A673 (cell line): ENCODE measurements at places on chromosomes 4 and X.
A peak's percentile ranks its signal among the peaks of the same experiment; 100 is the strongest.

GRCh38 chr4:150656891-150657290, 74.9 kb downstream of the MAB21L2 start:
- no peak for DNase-seq

DNA sequence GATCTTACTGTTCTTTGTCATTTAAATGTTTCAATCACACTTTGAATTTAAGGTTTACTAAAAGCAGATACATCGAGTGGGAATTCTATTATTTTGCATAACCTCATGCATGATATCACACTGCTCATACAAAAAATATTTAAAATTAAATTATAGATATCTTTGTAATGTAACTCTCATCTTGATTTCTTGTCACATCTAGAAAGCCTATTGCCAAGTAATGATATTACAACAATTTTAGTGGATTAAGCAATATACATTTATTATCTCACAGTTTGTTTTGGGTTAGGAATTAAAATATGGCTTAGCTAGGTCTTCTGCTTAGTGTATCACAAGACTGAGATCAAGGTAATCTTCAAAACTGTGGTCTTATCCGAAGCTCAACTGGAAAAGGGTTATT, 865.0 kb downstream of the CCSER1 start:
- DNase-seq, result no peak

GRCh38 chr4:138412847-138413246, 170.7 kb upstream of the SLC7A11 start:
- DNase-seq, result no peak

- DNase-seq, result no peak
These were observed 70.6 kb downstream of the MTMR1 start for GRCh38 chrX:150763810-150764209.

DNA sequence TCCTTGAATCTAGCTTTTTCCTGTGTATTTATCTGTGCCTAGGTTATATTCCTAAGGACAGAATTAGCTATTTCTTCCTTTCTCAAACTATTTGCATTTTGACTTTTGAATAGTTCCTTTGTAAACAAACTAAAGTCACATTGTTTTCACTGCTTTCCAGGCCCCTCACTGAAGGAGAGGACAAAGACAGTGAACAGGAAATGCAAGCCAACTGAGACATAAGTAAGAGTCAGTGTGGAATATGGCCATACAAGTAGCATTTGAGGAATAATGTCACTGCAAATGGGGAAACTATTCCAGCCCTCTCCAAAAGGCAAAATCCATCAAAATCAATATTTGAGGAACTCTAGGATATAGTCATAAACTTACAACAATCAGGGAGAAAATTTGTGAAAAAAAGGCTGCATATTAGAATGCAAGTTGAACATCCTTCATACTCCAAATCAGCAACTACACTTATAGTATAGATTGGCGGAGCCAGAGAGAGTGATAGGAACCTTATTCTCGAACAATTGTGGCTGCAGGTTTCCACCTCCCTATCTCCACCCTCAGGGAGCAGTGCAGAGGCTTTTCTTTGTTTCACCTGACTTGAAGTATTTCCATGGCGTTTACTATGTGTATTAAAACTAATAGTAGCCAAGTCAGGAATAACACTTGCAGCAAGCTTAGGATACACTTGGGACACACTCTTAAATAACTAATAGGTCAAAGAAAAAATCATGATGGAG, 1110.4 kb upstream of the ADGRL3 start:
- DNase-seq, result no peak

- DNase-seq, result no peak
These were observed 533.2 kb upstream of the AGA start for GRCh38 chr4:177975315-177975987.

GRCh38 chr4:142406499-142406835, 439.6 kb downstream of the INPP4B start:
- DNase-seq, result no peak

GRCh38 chrX:134364711-134365110, 95.3 kb upstream of the HPRT1 start:
- DNase-seq, result no peak

DNA sequence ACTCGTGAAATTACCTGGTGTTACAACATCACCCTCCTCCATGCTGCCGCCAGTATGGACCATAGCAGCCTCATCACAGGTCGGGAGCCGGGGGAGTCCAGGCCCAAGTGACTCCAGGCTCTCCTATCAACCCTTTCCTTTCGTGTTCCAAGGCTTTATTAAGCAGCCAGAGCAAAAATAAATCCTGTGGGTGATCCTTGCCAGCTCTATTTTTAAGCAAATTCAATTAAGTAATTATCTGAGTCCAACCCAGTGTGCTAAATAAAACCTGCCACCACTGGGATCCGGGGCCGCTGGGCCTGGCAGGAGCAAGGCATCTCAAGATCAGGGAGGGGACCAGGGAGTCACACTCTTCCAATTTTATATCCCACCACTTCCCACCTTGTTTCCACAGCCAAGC, 80.7 kb upstream of the PRPS1 start:
- DNase-seq, result no peak

DNA sequence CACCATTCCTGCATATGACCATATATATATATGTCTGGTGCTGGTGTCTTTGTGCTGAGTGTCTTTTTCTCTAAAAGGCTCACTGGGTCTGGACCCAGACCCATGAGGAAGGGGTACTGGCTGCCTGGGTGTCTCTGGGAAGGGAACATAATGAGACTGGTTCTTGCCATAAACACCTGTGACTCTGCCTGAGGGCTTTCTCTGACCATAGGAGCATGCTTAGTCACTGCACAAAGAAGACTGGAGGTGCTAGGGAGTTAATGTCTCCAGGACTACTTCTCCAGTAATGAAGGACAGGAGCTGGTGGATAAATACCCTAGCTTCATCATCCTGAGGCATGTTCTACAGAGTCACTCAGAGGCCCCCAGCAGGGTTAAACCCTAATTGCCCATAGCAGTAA, 47.1 kb upstream of the CASK start:
- DNase-seq, result no peak

- DNase-seq, result no peak
These were observed 277.8 kb downstream of the EPHA5 start for GRCh38 chr4:65392488-65392887.

DNA sequence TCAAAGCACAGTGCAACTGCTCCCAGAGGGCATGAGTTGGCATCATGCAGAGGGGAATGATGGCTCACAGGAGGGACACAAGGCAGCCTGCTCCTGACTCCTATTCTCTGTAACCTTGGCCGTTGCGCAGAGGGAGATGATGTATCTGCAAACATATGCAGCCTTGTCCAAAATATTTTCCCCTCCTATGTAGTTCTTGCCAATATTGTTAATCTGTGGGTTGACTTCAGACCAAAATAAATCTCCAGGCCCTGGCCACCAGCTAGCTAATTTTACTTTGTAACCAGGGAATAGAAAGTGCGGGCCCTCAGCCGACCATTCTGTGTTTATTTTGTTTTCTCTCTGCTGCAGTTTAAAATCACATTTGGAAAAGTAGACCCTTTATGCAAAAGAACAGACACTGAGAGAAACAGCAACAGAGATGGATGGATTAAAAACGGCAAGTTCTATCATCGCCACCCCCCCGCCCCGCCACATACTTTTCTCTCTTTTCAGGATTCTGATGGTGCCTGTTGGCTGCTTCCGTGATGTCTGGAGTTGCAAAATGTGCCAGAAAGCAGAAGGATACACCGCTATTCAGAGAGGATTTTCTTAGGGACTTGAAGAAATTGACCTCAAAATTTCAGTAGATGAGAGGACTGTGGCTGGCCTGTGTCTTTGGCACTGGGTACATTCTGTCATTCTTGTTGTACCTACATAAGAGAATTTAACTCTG, 185.3 kb upstream of the BCOR start:
- DNase-seq, result no peak

GRCh38 chr4:159191989-159192388, 89.1 kb downstream of the RAPGEF2 start:
- peak; percentile 86 for DNase-seq

DNA sequence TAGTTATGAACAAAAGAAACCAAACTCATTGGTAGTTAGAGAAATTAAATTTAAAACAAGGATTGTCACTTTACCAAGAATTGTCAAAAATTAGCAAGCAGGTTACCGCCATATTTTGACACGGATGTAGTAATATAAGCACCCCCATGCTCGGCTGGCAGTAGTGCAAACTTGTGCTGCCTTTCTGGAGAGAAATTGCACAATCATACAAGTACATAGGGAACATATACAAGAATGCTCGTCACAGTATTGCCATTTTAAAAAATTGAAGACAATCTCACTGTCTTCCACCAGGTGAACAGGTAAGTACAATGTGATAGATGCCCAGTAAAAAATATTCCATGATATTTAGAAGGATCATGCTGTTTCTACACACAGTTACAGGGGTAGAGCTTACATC, 55.6 kb upstream of the SLC39A8 start:
- DNase-seq, result no peak

DNA sequence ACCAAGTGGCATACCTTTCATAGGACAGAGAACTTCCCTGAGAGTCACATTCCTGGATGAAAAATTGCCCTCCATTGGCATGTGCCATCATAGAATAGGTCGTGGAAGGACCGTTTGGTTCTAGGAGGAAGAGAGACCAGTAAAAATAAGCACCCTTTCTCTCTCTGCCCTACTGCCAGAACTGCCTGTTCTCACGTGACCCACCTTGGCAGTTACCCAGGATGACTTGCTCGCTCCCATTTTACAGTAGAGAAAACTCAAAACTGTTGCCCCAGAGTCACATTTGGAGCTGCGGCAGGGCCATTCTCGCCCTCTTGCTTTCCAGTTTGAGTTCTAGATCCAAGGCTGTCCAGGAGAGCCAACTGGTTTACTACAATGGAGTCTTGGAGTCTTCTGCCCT, 1.1 kb upstream of the NLGN3 start:
- no peak for DNase-seq

DNA sequence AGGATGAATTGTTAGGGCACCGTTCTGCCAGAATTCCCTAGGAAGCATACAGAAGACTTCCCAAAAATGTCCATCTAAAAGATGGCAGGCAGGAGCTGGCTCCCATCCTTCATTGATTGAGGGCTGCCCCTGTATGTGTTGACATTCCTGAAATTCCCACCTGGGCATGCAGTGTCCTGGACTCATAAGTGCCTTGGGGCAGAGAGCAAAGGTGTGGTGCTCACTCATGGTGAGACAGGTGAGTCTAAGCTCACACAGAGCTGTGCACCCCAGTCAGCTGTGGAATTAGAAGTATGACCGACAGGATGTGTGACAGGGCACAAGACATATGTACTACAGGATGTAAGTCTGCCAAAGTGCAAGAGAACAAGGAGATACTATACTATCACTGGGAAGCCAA, 271.9 kb downstream of the MID1IP1 start:
- DNase-seq, result no peak

DNA sequence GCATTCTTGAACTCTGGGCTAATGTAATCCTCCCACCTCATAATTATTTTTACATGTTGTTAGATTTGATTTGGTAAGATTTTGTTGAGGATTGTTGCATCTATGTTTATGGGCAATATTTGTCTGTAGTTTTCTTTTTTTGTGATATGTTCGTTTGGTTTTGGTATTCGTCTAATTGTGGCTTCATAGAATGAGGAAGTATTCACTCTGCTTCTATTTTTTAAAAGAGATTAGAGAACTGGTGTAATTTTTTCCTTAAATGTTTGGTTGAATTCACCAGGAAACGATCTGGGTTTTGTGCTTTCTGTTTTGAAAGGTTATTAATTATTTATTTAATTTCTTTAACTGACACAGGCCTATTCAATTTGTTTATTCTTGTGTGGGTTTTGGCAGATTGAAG, 161.2 kb upstream of the NUDT6 start:
- DNase-seq, result no peak

DNA sequence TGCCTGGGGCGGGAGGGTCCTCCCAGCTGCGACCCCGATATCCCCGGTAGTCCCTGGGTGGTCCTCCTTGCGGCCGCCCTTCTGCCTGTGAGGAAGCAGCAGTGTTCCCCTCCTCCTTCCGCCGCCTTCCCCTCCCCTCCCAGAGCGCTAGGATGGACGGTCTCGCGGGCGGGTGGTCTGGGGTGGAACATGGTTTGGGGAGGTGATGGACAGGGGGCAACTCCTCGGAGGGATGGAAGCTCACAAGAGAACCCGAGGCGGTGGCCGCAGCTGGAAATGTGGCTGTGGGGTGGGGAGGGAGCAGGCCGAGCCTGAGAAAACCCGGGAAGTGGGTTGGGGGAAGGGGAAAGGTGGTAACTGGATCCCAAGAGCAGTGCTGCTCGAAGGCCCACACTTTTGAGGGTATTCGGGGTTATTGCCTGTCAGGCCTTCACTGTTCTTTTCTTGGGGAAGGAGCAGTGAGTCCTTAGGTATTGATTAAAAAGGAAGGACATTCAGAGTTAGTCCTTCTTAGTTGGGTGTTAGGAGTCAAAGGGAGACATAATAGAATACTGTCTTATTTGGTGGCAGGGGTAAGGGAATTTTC, 581 bp downstream of the UBE2K start:
- DNase-seq, result peak; percentile 54

- no peak for DNase-seq
These were observed 78.1 kb upstream of the TRIM2 start for GRCh38 chr4:153126137-153126536.

DNA sequence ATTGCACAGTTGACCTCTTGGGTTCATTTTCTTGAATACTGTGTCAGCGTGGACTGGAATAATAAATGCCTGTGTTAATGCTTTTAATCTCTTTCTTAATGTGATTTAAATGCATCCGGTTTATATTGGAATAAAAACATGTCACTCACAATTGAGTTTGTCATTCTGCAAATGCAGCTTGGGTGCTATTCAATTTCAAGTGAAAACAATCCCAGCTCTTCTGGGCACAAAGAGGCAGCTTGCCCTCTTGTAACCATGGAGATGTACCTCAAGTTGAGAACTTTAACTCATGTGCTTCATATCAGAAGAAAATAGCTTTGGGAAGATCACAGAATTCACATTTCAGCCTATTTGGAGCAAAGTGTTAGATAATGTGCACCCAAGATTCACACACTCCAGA, 355.7 kb upstream of the GNPDA2 start:
- DNase-seq, result no peak

DNA sequence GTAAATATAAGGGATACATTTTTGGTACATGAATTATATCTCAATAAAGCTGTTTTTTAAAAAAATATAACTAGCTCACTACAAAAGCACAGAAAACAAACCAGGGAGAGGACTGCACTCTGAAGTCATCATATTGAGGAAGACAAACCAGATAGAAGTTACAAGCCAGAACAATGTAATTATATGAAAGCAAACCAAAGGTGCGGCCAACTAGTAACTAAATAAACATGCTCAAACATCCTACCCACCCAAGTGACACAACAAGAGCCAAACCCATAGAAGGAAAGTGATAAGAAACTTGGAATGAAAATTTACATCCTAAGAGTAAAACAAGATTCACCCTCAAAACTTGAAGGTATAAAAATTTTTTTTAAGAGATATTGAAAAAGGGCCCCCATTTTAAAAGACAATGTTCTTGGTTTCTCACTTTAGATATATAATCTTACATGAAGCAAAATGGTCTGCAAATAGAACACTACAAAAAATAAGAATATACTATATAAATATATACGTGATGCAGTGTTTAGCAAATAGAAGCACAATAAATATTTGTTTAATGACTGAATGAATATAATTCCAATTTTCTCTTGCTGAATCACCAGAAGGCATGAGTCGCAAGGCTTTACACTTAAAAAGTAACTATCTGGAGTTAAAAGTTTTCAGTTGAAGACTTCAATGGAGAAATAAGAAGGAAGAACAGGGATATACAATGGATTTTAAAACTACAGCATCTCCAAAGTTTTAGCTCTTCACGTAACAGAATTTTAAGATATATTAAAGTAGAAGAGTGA, 4.0 kb upstream of the SH3D19 start:
- no peak for DNase-seq
